Esophagus squamous epithelium (tissue), 5 donors: ENCODE measurements at places on chromosomes 12 and 14. TPM values are rescaled to one million over a fixed set of nuclear protein-coding genes. Genes with fewer than 3 reads are reported as not detected.

- no peaks in the 10 kb centered on the region for H3K27me3 ChIP-seq
- H3K36me3 ChIP-seq: no peaks in the 10 kb centered on the region
- no peak overlapping the region for H3K27ac ChIP-seq
- no peaks in the 10 kb centered on the region for H3K4me1 ChIP-seq
Measured at GRCh38 chr12:86914721-86915120, 658.5 kb upstream of the MGAT4C start.

GRCh38 chr12:93974252-93974651 lies 174.1 kb upstream of the PLXNC1 start:
- H3K27me3 ChIP-seq: no peaks in the 10 kb centered on the region
- H3K27ac ChIP-seq: no peak overlapping the region
- H3K4me1 ChIP-seq: no peaks in the 10 kb centered on the region
- DNase-seq: no peak
- no peak overlapping the region for H3K4me3 ChIP-seq

DNA sequence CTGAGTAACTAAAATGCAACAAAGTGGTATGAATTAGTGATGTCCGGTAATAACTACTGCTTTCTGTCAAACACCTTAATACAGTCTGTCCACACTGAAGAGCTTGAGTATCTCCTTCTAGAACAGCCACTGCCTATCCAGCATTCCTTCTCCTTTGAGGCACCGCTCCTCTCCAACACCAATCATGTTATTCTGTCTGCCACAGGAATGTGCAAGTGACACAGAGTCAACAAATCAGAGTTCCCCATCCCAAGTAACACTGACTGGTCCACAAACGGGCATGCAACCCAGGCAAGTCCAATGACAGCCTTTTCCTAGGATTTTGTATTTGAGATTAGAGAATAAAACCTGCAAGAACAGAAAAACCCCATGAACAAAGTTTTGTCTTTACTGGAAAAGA lies 3.8 kb downstream of the GXYLT1 start:
- H3K27me3 ChIP-seq: no peaks in the 10 kb centered on the region
- H3K36me3 ChIP-seq: no peaks in the 10 kb centered on the region
- DNase-seq: no peak
- H3K4me1 ChIP-seq: peaks cover 17% of the 10 kb centered on the region
- no peak overlapping the region for H3K27ac ChIP-seq

DNA sequence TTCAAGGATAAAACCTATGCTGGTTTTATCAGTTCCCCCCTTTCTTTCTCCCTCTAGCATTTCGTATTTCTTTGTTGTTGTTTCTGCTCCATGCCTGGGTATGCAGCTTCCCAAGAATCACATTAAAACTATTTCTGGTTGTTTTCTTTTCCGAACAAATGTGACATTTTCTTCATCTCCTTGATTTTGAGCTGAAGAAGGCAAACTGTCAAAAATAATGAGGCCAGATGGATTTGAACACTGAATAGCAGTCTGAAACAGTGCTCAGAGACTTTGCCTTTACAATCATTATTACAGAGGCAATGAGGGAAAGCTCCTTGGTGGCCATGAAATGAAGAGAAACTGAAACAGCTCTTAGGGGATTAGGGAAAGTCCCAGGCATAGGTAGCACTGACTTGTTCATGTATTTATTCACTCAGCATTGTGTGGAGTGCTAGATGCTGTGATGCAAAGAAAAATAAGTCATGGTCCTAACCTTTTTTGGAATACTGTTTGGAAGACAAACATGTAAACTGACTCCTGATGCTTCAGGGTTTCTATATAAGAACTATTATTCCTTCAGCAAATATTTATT lies 319.5 kb downstream of the FUT8 start:
- no peaks in the 10 kb centered on the region for H3K27me3 ChIP-seq
- H3K27ac ChIP-seq: no peak overlapping the region
- H3K36me3 ChIP-seq: no peaks in the 10 kb centered on the region
- no peak for DNase-seq

- no peak overlapping the region for H3K27ac ChIP-seq
- H3K36me3 ChIP-seq: peaks cover 21% of the 10 kb centered on the region
- H3K4me3 ChIP-seq: no peak overlapping the region
- no peak for DNase-seq
- H3K4me1 ChIP-seq: no peaks in the 10 kb centered on the region
Measured at GRCh38 chr12:42167711-42168110, 23.0 kb upstream of the GXYLT1 start.

DNA sequence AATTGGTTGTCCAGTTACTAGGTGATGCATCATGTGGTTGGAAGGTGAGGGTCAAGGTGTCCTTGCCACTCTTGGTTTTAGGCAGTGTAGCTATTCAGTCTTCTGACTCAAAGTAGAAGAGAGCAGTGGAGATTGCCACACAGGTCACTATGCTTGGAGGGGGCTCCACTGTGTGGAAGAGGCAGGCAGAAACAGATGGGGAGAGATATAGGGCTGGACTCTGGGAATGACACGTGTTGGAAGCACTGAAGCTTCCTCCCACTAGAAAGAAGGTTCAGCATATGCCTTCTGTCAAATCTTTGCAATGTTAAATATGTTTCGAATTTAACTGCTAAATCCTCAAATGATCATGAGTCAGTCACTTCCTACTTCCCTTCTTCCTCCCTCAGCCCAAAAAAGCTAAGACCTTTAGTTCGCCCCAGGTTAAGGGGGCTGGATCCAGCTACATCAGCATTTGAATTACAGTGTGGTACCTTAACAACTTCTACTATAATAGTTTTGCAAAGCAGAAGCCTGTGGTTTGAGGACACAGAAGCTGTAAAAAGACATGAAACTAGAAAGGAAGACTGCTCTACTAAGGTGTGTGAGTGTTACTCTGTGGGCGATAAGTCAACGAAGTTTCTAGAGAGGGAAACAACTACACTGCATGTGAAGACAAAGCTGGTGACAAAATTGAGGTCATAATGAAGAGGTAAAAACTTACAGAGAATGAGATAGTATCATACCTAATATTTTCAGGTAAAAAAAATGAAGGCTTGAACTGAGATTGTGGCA lies 228.0 kb downstream of the NELL2 start:
- no peak overlapping the region for H3K4me3 ChIP-seq
- DNase-seq: no peak
- H3K36me3 ChIP-seq: no peaks in the 10 kb centered on the region
- H3K27ac ChIP-seq: no peak overlapping the region
- H3K4me1 ChIP-seq: no peaks in the 10 kb centered on the region
- H3K27me3 ChIP-seq: no peaks in the 10 kb centered on the region

The CLEC1B gene
- total RNA-seq: not detected

The LBHD2 gene
- not detected for total RNA-seq

The MMP19 gene
- 1.5 TPM for total RNA-seq
